Bronchial smooth muscle cell (primary cell): ENCODE measurements at places on chromosomes 6 and 20. TPM values are rescaled to one million over a fixed set of nuclear protein-coding genes. Genes with fewer than 3 reads are reported as not detected.

The MLN gene
- total RNA-seq = not detected in 2 replicates

The PARD6B gene
- total RNA-seq = 0.26 and 0.47 TPM in 2 replicates

The MATN4 gene
- 0.17 TPM in 1 of 2 replicates, not detected in the other for total RNA-seq

The ANKRD66 gene
- not detected in 2 replicates for total RNA-seq

The TUBB2B gene
- total RNA-seq = 0.79 and 2.2 TPM in 2 replicates

The C6orf163 gene
- 1.4 and 2.4 TPM in 2 replicates for total RNA-seq

The SOX12 gene
- 3.1 and 4.1 TPM in 2 replicates for total RNA-seq

The GABRR2 gene
- 0.16 and 0.52 TPM in 2 replicates for total RNA-seq

The FIG4 gene
- total RNA-seq = 13.6 and 24.3 TPM in 2 replicates

The AIF1 gene
- not detected in 2 replicates for total RNA-seq

The TIAM2 gene
- total RNA-seq = 5.2 and 8.5 TPM in 2 replicates

The ABT1 gene
- 11.8 and 12.0 TPM in 2 replicates for total RNA-seq

The DACT2 gene
- total RNA-seq = not detected in 2 replicates

The TRIM38 gene
- 9.9 and 10.1 TPM in 2 replicates for total RNA-seq

The EFCAB8 gene
- under 0.01 TPM in 1 of 2 replicates, not detected in the other for total RNA-seq

The GTPBP2 gene
- total RNA-seq = 38.6 and 55.8 TPM in 2 replicates

The KCNK15 gene
- total RNA-seq = 0.09 and 0.47 TPM in 2 replicates

The ARMC12 gene
- 0.32 and 0.60 TPM in 2 replicates for total RNA-seq

The RPP21 gene
- total RNA-seq = 24.4 and 34.2 TPM in 2 replicates

The BTN1A1 gene
- under 0.01 TPM in 1 of 2 replicates, not detected in the other for total RNA-seq

The PCK1 gene
- not detected in 2 replicates for total RNA-seq

The KLC4 gene
- total RNA-seq = 20.3 and 25.3 TPM in 2 replicates

The KHDC1L gene
- not detected in 2 replicates for total RNA-seq

The KCNK16 gene
- total RNA-seq = not detected in 2 replicates

The SDCBP2 gene
- 1.4 and 1.9 TPM in 2 replicates for total RNA-seq

The RNF39 gene
- total RNA-seq = under 0.01 and 0.09 TPM in 2 replicates

The NEDD9 gene
- total RNA-seq = 0.16 and 0.17 TPM in 2 replicates

The ADGRB3 gene
- total RNA-seq = 0.16 TPM in 1 of 2 replicates, not detected in the other

The SLC17A9 gene
- total RNA-seq = 2.0 and 6.5 TPM in 2 replicates

The SSR1 gene
- total RNA-seq = 35.9 and 71.7 TPM in 2 replicates

The ADA gene
- 9.4 and 11.3 TPM in 2 replicates for total RNA-seq

The SYCP2L gene
- total RNA-seq = under 0.01 TPM in 1 of 2 replicates, not detected in the other

The CRNKL1 gene
- 26.2 and 26.6 TPM in 2 replicates for total RNA-seq

The WRNIP1 gene
- total RNA-seq = 27.9 and 31.6 TPM in 2 replicates

The ZBTB2 gene
- 7.9 and 9.8 TPM in 2 replicates for total RNA-seq

The PBOV1 gene
- not detected in 2 replicates for total RNA-seq

The TOMM34 gene
- 6.5 and 19.7 TPM in 2 replicates for total RNA-seq

The TULP4 gene
- total RNA-seq = 71.1 and 96.4 TPM in 2 replicates
